Stimulated activated CD8-positive, alpha-beta memory T cell treated with anti-CD3 and anti-CD28 coated beads, Interleukin-2, amount 100 ng/mL, for 48 hours (primary cell): ENCODE measurements at places on chromosomes 1 and 21.
A peak's percentile ranks its signal among the peaks of the same experiment; 100 is the strongest.

- DNase-seq = no peak
These were observed 5.0 kb downstream of the ARMH1 start for GRCh38 chr1:44679468-44679867.

DNA sequence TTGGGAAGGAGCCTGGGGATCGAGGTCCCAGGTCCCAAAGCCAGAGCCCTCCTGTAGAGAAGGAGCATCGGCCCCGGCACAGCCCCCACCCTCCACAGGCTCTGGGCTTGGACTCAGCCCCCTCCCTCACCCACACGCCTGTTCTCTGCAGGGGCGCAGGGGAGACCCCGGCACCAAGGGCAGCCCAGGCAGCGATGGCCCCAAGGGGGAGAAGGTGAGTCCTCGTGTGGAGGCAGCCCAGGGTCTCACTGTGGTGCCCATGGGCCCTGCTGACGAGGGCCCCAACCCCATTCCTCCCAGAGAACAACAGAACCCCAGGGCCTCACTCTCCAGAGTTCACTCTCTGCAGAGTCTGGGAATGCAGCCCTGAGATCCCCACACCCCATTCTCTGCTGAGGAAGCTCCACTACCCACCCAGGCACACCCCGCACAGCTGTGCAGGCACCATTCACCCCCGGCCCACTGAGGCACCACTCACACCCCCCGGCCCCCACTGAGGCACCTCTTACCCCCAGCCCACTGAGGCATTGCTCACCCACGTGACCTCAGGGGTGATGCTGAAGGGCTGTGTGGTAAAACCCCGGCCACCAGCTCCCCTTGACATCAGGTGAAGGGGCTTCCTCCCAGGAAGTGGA lies 21.8 kb downstream of the COL6A2 start:
- no peak for DNase-seq

DNA sequence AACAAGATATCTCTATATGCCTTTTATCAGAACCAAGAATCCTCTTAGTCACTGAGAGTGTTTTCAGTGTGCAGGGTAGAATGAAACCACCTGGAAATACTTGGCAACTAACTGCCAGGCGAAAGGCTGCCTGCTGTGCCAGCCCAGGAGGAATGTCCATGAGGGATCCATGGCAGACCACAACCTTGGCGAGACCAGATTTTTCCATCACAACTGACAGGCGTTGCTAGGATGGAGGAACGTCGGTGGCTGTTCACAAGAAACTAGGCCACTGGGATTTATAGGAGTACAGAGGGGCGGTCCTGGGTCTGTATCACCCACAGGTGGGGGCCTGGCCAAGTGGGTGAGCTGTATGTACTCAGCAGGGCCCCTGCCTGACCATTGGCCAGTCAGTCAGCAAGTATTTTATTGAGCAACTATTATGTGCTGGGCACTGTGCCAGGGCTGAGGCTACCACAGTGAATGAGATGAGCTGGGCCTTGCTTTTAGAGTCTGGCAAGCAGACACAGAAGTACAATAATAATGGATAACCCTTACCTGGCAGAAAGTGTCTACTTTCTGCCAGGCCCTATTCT lies 199.4 kb downstream of the FOXD2 start:
- DNase-seq = no peak

DNA sequence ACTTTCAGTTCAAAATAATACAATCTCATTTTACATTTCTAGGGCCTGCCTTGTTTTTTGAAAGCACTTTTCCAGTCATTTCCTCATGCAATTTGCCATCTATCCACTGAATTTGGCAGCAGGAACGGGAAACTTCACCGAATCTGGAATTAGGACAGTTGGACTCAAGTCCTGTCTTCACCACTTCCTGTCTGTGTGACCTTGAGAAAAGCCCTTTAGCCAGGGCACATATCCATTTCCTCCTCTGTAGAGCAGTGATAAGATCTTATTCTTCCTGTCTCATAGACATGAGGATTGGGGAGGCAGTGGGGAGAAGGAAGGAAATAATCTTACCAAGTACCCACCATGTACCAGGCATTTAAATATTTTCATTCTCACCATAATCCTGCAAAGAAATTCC lies 12.0 kb downstream of the VAV3 start:
- no peak for DNase-seq

DNA sequence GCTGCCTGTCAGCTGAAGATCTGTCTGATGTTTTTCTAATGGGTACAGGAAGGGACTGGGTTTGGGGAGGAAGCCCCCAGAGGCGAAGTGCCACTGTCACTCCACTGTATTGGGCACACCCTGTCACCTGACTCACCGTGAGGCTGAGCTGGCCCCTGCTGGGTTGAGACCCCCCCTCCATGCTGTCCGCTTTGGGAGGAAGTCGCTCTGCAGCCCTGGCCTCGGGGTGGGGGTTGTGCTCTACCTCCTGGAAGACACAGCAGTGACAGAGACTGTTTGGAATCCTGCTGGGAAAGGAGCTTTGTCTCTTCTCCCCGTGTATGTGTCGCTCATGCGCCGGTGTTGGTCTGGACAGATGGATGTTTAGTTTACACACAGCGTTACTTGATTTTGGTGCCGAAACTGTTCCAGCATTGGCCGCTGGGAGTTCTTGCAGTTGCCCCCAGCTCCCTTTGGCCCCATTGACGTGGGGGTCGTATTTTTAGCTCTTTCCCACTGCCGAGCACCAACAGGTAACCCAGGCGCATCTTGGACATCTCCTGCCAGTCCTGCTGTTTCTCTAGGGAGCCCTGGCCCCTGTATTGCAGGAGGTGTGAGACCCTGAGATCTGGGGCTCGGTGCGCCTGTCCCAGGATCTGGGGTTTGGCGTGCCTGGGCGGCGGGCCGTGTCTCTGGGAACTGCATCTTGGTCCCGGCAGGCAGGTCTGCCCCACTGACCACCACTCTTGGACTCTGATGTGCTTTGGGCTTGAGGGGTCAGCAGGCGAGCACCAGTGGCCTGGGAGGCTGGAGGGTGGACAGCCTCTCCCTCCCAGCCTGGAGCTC lies 30.3 kb downstream of the SLX9 start:
- no peak for DNase-seq

GRCh38 chr1:204453141-204453772 lies 41.3 kb downstream of the PIK3C2B start:
- peak; percentile 53 for DNase-seq

DNA sequence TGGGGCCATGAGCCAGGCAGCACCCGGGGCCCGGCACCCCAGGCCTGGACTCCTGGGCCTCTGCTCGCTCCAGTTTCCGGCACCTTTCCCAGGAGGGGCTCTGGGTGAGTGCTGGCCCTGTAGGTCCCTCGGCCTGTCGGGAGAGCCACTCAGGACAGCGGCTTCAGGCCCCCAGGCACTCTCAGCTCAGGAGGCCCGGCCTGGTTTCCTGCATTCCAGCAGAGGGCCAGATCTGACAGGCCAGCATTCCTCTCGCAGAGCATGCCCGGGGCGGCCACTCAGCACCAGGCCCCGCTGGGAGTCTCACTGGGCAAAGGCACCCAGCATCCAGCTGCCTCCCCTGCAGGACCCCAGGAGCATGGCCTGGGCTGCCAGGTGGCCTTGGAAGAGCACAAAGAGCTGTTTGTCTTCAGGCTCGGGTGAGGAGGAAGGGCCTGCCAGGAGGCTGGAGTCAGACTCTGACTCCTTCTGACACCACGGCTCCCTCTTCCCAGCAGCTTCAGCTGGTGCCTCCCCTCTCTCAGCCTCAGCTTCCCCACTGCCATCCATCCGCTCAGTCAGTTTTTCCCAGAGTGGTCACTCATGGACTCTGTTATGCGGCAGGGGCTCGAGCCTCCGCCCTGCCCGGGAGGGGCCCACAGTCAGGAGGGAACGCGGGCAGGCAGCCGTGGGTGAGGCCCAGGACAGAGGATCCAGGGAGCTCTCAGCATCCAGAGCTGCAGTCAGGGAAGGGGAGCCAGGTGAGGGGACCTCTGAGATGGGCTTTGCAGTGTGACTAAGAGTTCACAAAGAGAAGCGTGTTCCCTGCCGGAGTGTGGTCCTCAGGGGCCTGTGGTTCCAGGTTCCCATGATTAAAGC lies 51.7 kb downstream of the WNT9A start:
- no peak for DNase-seq

DNA sequence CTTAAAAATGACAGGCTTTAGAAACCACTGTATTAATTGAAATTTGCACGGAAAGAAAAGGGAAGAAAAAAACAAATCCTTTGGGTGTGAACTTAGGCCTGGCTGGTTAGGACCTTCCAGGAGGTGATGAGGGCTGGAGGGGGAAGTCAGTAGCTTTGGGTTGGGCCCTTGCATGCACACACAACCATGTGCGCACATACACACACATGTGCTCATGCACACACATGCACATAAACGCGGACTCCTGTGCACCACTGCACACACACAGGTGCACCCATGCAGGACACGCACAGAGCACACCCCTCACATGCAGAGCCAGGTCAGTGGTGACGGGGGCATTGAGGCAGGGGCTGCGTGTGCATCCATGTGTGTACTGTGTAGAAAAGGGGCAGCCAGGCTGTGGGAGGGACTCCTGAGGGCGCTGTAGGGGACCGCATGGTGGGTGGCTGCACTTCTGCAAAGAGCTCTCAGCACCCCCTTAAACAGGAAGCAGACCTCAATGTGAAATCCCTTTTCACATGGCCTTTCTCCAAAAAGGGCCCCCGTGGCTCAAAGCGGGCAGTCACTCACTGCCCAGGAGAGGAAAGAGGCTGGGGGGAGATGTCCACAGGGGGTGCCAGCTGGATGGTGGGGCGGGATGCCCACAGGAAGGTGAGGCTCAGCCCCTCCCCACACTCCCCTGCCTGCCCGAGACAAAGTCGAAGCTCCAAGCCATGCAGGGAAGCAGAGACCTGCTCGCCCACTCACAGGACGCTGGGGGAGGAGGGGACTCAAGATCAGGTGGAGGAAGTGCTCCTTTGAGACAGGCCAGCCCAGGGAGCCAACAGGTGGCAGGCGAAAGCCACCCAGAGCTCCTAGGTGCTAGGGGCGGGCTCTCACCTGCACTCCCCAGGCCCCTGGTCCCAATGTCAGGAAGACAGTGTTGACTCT lies 95.2 kb downstream of the ITPKB start:
- no peak for DNase-seq
